ENCODE measurements at places on chromosomes 13 and 19.

- DNase-seq: no peak
Observed at GRCh38 chr19:28023064-28023463, 1189.9 kb downstream of the UQCRFS1 start.

DNA sequence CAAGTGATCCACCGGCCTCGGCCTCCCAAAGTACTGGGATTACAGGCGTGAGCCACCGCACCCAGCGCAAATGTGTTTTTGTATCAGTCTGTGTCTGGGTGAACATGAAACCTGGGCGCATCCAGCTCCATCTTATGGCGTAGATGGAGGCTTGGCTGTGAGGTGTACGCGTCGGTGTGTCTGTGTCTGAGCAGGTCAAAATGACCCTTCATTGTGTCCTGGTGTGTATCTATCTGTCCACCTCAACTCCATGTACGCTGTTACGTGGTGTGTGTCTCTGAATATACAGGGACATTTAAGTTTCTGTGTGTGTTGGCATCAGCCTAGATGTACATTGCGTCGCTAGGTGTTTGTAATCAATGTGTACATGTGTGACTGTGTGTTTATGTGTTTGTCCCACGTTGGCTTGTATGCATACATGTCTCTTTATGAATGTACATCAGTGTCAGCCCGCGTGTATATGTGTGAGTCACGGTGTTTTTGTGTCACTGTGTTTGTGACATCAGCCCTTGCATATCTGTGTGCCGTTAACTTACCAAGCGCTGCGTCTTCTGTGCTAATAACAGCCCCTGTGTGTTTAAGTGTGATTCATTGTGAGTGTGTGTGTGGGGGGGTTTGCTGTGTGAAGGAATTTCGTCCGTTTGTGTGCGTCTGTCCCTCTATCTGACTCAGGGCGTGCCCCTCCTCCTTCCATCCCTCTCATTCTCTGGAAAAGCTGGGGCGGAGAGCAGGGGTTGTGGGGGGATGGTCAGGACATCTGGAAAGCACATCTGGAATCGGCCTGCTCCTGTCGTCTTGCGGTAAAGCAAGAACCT lies 6.4 kb downstream of the AXL start:
- DNase-seq: no peak

DNA sequence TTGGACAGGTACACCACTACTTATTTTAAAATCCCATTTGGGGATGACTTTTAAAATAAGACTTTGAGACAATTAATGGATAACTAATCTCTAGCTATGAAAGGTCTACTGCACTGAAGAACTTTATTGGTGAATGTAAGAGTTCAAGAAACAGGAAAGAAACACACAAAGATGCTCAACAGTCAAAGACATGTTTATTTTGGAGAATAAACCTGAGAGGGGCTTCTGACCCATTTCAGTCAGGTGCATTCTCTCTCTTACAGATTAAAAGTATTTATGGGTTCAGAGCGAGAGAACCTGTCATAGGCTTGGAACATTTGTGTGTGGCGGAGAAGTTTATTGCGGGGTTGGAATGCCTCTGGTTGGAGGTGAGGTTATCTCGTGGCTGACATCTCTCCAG lies 94.3 kb upstream of the USP29 start:
- DNase-seq: no peak

- DNase-seq: no peak
Observed at GRCh38 chr19:43444531-43445287, 20.7 kb downstream of the LYPD3 start.

GRCh38 chr13:97221466-97221865 lies 667 bp upstream of the MBNL2 start:
- no peak for DNase-seq

DNA sequence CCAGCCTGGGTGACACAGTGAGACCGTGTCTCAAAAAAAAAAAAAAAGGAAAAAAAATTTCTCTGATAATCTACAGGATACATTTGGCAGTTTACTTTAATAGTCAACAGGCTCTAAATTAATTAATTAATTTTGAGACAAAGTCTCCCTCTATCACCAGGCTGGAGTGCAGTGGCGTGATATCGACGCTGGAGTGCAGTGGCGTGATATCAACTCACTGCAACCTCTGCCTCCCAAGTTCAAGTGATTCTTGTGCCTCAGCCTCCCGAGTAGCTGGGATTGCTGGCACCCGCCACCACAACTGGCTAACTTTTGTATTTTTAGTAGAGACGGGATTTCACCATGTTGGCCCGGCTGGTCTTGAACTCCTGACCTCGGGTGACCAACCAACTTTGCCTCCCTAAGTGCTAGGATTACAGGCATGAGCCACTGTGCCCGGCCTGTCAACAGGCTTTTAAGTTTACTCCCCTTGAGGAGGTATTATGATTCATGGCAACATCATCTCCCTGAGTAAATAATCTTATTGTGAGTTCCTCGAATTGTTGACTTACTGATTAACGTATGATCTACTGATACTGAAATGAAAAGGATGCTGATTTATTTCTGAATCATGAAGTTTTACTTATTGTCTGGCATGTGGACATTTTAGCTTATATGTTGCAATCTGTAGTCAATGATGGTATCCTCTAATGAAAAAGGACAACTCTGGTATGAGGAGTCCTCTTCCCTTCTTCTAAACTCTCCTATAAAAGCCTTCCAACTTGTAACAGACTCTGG lies 21.3 kb upstream of the MTRF1 start:
- no peak for DNase-seq

DNA sequence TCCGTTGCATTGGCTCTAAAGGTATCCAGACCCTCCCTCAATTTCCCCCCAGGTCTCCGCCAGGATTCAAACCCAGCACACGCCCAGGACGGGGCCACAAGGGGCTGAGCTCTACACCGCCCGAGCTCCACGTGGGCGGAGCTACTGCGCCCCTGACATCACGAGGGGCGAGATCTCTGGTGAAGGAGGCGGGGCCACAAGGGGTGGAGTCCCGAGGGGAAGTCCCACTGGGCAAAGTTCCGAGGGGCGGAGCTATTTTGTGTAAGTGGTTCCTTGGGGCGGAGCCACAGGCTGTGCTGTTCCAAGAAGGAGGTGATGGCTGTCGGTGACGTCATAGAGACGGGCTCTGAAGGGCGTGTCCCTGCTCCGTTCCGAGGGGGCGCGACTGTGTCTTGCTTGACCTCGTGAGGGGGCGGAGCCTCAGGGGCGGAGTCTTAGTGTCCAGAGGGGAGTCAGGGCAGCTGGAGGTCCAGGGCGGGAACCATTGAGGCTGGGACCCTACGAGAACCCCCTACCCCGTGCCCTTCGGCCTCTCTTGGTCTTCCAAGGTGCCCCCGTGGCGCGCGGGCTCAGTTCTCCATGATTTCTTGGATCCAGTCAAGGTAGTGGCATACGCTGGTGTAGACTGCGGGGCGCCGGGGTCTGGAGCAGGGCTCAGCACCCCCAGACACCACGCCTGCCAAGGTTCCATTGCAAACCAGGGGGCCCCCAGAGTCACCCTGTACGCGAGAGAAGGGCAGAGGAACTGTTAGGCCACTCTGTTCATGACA lies 1.3 kb upstream of the KLK8 start:
- no peak for DNase-seq

- DNase-seq: no peak
Observed at GRCh38 chr13:97284558-97284957, 62.4 kb downstream of the MBNL2 start.

- DNase-seq: no peak
Observed at GRCh38 chr19:8075158-8076074, 22.9 kb downstream of the CCL25 start.

DNA sequence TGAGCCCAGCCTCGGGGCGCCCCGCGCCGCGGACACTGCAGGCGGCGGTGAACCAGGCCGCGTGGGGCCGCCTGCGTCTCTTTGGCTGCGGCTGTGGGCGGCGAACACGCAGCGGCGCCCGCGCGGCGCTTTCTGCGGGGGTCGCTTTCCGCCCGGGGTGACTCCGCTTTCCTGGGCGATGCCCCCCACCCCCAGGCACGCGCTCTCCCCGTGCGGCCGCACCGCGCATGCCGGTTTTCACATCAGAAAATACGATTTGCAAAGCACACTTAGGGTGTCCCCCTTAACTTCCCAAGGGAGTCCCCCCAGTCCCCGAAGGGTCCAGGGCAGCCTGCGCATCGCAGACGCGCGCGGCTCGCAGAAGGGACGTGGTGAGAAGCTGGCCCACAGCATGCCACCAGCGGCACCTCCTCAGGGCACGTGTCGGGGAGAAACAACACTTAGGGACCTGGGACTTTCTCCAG lies 5.3 kb downstream of the F7 start:
- DNase-seq: no peak

DNA sequence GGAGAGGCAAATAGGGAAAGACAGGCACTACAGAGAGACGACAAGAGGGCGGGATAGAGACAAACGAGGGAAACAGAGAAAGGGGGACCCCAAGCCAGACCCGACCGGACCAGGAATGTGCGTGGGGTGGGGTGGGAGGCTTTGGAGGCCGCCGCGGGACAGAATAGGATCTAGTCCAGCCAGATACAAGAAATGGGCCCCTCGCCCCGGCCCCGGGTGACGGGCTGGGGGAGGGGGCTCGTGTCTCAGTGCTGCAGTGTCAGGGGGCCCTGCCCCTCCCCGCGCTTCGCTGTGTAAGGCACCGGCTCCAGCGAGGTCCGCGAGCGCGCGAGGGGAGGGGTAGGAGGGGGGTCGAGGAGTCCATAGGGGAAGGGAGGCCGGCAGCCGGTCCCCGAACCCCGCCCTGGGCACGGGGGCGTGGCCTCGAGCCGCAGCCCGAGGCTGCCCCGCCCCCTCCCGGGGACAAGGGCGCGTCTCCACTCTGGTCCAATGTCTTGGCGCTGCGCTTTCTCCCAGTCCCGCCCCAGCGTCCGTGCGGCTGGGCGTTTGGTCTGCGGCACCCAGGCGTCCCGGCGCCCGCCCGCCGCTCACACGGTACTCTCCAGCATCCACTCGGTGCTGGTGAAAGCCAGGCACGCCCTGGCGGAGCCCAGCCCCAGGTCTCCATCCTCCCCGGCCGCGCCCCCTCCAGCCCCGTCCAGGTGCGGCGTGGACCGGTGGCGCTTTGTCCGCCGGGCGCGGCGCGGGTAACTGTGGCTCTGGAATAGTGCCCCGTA lies 11.0 kb downstream of the IFNL1 start:
- no peak for DNase-seq

DNA sequence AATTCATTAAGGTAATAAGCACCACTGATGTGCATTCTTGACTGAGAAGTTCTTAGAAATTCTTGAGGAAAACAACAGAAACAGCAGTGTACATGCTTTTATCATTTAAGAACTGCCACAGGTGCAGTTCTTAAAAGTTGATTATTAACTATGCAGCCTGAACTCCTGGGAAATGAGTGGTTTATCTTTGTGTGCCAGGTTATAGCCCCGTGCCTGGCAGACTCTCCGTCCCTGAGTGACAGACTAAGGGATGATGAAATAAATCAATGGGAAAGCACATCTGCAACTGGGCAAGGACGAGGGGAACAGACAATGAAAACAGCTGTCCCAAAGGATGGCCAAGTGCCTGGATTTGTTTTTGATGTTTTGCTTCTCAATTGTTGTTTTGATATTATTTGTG lies 84.4 kb upstream of the SPATA13 start:
- DNase-seq: no peak

DNA sequence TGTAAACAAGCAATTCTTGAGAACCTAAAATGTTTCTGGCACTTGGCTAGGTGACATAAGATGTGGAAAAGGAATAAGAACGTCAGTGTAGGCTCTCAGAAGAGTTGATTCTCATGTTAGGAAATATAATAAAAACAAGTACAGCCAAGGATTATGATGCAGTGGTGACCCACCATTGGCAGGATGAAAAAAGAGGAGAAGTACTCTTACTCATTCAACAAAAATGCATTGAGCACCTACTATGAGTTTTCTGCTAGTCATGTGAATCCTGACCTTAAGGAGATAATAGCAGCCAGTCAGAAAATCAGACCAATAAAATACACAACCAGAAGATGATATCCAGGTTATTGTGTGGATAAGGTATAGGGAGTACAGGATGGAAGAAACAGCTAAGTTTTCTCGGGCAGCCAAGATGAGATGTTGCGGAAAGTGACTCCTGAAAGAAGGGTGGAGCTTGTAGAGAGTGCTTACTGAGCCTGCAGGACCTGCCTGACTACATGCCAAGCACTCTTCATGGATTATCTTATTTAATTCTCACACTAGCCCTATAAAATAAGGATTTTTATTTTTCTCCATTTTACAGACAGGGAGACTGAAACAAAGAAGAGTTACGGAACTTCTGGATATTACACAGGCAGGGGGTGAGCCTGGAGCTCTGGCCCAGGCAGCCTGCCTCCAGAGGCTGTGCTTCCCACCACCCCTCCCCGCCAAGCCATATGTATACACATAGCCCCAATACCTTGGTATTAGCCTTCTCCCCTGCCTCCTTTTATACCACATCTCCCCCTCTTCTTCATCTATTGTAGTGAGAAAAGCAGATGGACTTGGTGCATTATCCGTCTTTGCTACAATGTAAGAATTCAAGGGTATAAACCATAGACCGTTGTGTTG lies 58.0 kb downstream of the TGDS start:
- DNase-seq: no peak

DNA sequence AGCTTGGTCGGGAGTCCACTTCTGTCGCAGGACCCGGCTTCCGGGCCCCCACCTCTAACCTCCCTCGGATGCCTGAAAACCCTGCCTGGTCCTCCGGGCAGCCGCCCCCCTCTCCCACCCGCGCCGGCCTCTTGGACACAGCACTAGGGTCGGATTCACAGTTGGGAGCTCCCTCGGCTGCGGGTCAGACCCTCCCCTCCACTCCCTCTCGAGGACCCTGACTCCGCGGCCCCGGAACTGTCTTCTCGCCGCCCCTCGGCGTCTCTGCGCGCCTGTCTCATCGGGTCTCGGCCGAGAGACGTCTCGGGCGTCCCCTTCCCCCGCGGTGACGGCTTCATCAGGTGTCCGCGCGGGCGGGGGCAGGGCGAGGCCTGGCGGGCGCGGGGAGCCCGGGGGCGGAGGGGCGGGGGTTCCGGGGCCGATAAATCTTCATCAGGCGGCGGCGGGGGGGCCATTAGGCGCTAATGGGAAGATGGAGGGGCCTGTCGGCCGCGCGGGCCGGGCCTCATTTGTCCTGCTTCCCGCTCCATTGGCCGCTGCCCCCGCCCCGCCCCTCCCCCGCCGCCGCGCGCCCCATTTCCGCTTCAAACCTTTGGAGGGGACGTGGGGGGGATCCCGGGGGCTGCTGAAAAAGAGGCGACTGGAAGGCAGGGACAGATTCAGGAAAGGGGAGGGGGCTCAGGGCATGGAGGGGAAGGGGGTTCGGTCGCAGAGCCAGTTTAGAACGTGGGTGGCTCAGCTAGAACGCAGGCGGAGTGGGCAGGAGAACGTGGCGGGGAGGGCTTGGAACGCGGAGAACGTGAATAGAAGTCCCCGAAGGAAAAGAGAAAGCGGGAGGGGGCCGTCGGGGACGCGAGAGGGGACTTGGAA lies 11.8 kb upstream of the ERFL start:
- no peak for DNase-seq
